ENCODE measurements at places on chromosomes 3 and 15.

DNA sequence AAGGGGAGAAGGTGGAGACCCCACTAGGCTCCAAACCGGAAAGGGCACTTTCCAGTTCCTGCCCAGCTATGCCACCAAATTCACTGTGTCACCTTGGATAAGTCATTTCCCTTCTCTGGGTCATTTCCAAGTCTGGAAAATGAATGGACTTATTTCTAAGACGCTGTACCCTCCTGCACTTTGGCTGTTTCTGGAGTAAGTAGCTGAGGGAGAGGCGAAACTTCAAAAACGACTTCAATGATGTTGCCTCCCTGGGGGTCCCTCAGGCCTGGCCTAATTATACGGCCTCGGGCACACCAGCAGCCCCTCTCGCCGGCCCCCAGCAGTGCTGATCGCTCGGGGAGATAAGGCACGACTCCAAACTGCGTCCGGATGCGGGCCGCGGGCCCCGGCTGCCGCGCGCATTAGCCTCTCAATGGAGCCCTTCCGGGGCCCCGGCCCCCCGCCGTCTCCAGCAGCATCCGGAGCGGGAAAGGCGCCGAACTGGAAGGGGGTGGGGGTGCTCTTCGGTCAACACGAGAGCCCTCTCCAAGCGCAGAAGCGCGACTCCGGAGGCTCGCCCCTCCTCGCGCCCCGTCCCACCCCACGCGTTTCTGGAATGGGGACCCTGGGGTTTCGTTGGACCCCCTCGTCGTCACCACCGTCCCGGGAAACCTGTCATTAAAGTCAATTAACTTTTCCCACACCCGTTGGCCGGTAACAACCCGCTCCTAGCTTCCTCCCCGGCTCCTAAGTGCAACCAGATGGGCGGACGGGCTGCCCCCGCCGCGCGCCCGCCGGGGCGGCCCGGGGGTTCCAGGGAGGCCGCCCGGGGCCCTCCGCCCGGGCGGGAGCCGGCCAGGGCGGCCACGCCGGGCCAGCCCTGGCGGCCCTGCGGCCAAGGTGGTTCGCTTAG, 4.8 kb downstream of the HES1 start:
- no peak for DNase-seq

- DNase-seq, result no peak
These were observed 222.5 kb downstream of the SNRPN start for GRCh38 chr15:25176991-25177954.

DNA sequence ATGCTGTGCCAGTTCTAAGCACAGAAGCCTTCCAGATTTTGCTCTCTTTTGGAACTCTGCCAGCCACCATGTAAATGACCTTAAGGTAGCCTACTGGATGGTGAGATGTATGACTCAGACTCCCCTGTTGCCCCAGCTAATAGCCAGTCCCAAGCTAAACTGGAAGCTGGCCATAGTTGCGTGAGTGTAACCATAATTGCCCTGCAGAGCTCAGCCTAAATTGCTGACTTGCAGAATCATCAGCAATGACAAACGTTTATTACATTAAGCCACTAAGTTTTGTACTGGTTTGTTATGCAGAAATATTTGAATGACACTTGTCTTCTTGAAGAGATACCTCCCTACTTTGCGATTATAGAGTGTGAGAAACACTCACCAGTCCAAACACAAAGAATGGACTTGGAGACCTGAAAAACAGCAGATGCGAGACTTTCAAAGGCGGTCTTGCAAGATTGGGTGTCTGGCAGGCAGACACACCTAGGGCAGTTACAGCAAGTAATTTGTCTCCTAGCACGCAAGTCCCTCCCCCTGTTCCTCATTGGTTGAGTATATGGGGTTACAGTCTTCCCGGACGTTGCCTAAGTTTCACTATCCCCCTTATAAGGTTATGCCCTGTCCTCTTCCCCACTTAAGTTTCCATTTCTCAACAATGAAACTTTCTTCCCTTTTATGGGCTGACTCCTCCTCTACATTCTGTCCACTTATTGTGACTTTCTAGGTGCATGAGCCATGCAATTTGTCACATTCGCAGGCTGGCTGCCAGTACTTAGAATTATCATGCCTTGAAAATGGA, 83.6 kb upstream of the XCR1 start:
- DNase-seq, result no peak

DNA sequence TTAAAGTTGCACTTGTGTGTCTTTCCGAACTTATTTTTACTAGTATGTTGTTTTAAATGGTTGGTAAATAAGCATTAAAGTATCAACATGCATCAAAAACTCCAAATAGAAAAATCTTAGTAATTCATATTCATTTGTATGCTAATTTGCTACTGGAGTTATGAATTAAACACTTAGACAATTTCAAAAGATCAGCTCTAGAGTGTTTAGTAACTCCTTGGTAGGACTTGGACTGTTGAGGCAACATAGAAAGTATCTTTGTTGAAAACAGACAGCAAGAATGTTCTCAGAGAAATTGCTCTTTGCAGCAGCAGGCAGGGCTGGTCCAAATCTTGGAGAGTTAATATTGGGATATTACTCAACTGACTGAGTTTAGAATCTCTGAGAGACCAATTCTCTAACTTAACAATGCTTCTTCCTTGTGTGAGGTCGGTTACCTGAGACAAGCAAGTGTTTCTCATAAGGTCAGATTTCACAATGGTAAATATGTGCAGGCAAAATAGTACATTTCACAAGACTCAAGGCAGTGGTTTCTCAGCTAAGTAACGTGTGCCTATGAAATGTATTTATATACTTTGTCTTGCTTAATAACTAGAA, 147.8 kb upstream of the IL12A start:
- DNase-seq, result no peak

DNA sequence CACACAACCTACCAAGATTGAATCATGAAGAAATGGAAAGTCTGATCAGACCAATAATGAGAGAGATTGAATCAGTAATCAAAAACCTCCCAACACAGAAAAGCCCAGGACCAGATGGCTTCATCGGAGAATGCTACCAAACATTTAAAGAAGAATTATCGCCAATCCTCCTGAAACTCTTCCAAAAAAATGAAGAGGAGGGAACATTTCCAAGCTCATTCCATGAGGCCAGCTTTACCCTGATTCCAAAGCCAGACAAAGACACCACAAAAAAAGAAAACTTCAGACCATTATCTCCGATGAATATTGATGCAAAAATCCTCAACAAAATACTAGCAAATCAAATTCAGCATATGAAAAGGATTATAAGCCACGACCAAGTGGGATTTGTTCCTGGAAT, 94.1 kb downstream of the SENP2 start:
- no peak for DNase-seq

- no peak for DNase-seq
These were observed 144.3 kb downstream of the TNIK start for GRCh38 chr3:171315919-171316318.

- DNase-seq, result no peak
These were observed 90.7 kb downstream of the HHLA2 start for GRCh38 chr3:108387063-108387462.

DNA sequence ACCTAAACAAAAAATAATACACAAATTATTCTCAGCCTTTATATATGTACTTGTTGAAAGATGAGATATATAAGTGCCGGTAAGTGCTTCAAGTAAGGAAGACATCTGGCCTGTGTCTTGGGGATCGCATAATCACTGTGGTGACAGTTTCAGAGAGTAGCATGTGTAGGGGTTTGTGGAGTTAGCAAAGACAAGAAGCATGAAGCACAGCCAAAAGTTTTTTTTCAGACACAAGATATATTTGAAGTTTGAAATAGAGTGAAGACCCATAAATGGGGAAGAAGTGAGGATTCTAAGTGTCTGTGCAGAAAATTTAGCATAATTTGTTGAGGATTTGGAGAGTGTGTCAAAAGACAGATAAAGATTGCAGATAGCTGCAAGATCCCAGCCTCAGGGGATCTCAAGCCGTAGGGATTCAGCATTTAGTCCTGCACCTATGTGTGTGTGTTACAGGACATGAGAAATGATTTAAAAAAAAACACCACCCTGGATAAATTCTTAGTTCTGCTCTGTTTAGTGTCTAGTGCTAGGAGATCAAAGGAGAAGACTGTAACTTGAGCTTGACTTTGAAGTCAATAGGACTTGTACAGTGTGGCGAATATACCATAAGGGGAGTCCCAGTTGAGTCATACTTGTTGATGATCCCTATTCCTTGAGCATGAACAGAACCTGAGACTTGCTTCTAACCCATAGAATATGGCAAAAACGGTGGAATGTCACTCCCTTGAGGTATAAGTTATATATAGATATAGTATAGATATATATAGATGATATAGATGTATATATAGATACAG, 123.9 kb upstream of the GRM7 start:
- no peak for DNase-seq

GRCh38 chr3:121665488-121665887, 4.8 kb upstream of the HCLS1 start:
- DNase-seq, result no peak

- no peak for DNase-seq
These were observed 151.9 kb upstream of the ARL6 start for GRCh38 chr3:97612632-97613031.

- DNase-seq, result no peak
These were observed 10.3 kb downstream of the RHOV start for GRCh38 chr15:40863660-40864270.

DNA sequence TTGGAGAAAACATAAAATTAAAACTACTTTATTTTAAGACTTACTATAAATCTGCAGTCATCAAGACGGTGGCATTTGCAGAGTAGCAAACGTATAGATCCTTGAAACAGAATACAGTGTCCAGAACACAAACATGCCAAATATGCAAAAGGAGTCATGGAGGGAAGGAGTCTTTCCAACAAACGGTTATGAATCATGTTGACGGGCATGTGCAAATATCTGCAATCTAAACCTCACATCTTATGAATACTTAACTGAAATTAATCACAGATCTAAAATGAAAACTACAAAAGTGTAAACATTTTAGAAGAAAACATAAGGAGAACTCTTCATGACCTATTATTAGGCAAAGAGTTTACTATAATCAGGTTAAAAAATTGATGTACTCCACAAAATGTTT, 69.4 kb downstream of the TFRC start:
- no peak for DNase-seq

- no peak for DNase-seq
These were observed 415.9 kb upstream of the KCNMB2 start for GRCh38 chr3:178120367-178120766.

DNA sequence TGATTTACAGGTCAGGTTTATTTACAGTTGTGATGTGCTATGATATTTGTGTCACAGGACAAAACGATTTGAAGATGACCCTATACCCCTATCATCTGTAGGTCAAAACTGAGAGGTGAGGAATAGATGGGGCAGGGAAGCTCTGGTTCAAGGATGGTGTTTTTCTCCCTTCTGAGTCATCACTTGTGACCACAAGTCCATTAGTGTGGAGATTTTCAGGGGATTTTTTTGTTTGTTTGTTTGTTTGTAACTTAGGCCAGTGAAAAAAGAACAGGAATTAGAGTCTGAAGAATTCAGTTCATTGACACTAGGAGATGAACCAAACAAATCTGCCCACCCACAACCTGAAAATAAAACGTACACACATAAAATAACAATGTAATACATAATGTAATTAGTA, 62.7 kb upstream of the FAM98B start:
- DNase-seq, result no peak

DNA sequence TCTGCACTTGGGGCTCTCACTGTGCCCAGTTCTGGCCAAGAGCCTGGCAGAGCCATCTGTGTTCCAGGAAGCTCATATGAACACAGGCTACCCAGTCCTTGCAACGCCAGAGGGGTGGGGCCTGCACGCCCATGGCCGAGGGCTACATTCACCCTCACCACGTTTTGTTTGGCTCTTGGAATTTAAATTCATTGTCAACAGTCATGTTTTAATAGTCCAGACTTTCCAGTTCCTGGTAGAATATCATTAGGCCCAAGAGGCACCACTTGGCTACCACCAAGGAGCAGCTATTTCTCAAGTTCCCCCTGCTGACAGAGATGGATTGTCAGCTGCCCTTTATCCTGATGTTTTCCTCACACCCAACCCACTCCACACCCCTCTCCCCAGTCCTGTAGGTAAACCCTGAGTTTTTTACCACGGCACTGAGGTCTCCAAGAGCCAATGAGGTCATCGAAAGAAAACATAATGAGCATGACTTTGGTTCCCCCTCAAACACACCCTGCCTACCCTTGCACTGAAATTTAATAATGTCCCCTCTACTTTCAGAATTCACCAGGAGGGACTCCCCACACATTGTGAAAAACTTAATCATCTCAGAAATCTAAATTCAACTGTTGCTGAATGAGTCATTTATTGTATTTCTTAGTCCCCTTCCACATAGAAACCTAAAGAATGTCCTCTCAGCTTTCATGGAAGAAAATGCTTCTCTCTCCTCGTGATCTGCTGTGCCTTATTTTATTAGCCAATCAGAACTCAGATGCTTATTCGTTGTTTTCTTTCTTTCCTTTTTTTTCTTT, 125.1 kb downstream of the SHQ1 start:
- no peak for DNase-seq

DNA sequence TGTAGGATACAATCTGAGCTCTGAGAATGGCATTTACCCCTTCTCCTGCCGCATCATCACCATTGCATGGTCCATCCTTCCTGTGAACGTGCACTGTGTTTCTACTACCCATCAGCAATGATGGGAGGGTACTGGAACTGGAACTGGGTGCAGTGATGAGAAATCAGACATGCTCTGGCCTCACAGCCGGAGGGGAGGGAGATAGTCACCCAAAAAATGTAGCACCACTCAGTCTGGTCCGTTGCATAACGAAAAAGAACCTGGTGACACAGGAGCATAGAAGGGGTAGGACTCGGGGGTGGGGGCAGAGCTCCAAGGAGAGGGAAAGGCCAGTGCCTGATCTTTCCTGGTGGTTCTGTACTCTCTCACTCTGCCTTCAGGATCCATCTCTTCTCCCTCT, 205.0 kb downstream of the RPLP1 start:
- DNase-seq, result no peak

DNA sequence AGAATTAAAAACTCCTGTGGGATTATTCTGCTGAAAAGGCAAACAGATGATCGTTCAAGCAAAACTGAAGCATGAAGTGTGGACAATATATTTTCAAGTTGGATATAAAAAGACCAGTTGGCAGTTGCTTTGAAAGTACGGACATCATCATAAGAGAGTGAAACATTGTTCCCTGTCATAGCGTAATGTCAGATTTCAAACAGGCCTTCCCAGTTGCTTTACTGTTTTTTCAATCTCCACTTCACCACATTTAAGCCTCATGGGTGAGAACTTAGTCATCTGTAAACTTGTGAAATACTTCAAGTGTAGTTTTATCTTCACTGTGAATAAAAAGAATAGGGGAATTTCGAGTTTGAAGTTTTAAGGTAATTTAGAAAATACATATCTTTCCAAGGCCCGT, 435.1 kb upstream of the CNTN3 start:
- no peak for DNase-seq

GRCh38 chr3:61684386-61684785, 123.0 kb downstream of the PTPRG start:
- DNase-seq, result no peak

DNA sequence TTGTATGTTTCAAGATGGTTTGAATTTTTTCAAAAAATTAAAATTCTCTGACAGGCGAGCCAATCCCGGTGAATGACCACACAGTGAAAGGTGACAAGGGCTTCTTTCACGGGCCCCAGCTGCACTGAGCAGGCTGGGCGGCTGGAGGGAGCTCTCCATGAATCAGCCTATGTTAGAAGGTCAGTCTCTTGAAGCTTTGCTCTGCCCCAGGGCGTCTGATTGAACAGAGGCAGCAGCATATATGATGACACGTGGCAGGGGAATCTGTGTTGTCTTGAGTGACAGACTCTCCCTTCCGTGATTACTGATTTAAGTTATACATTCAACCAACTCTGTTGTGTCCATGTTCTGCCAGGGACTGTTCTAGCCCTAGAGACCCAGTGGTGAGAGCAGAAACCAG, 51.5 kb downstream of the ISG20 start:
- no peak for DNase-seq
